ENCODE measurements at places on chromosomes 16 and 17.

GRCh38 chr16:19861133-19861532 lies 23.5 kb downstream of the GPRC5B start:
- no peak for DNase-seq

DNA sequence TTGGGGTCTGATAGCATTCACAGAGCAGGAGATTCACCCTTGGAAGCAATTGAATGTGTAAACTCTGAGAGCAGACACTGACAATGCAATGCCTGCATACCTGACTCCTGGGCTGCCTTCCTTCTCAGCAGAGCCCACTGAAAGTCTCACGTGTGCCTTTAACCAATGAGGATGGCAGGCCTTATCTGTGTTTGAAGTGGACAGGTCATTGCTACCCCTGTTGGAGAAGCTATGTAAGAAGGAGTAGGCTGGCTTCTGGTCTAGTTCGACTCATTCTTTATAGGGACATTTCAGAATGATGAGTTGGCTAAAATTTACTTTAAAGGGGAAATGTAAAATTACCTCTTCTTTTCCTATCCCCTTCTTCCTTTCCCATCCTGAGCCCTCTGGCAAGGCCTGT lies 446.3 kb downstream of the SLC39A11 start:
- DNase-seq, result no peak

- no peak for DNase-seq
These were observed 40.9 kb downstream of the SMARCE1 start for GRCh38 chr17:40606548-40607353.

DNA sequence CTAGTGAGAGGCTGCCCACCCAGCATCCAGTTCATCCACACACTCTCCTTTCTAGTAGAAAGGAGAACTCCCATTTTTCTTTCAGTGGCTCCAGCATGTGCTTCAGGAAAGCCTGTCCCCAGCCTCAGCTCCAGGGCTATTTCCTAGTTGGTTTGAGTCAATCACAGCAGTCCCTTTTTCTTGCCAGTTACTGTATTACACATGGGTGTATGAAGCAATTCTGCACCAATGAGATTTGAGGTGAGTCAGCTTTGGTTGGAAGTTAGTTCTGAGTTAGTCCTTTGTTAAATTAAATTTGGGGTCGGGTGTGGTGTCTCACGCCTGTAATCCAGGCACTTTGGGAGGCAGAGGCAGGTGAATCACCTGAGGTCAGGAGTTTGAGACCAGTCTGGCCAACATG lies 24.8 kb downstream of the RAD51D start:
- DNase-seq, result peak; percentile 87

- DNase-seq, result no peak
These were observed 343.8 kb downstream of the TOX3 start for GRCh38 chr16:52203096-52203495.

GRCh38 chr16:52921104-52921503 lies 131.6 kb downstream of the CHD9NB start:
- DNase-seq, result no peak

GRCh38 chr16:27980919-27981700 lies 82.4 kb downstream of the GSG1L start:
- no peak for DNase-seq

GRCh38 chr16:2007081-2007836 lies 2.4 kb downstream of the ZNF598 start:
- no peak for DNase-seq

DNA sequence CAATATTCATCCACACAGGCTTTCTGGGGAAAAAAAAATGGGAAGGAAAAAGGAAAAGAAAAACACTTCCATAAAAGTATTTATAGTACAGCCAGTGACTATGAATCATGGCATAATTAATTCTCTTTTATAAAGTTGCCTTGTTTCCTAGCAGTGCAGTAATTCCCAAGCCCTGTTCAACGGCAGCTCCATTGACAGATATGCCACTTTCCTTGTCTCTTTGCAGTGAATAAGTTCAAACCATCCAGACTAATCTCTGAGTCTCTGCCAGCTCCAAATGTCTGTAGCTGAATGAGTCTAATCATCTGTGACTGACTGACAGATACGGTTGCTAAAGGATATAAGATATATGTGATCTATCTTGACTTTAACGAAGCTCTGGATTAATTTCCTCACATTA lies 52.9 kb upstream of the KCNJ16 start:
- DNase-seq, result no peak

DNA sequence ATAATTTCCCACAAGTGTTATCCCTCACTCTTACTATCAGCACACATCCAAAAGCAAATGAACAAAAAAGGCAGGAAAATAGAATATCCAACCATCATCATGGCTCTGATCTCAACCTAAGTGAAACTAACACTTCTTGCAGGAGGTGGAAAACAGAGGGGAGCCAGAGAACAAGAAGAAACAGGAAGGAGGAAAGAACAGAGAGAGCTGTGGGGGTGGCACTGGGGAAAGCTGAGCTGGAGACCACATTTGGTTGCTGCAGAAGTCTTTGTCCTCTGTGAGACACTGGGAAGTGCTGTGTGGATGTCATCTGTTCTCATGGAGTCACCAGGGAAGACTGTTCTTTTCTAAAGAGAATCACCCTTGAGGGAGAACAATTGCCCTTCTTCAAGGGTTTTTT lies 34.7 kb downstream of the GRB7 start:
- no peak for DNase-seq

DNA sequence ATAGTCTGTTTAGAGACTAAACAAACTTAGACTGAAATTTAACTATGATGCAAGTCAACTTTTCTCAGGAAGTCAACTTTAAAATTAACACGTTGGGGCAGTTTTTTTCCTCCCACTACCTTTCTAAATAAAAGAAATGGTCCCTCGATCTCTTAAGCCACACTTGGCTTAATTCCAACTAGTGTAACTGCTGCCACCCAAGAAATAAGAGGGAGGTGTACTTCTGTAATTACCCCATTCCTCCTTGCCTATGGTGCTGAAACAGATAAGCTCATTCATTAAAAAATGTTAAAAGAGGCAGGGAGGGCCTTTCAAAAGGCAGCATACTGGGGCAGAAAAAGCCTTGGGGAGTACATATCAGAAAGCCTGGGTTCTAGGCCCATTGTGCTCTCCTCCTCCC lies 59.8 kb downstream of the NCOR1 start:
- DNase-seq, result no peak

DNA sequence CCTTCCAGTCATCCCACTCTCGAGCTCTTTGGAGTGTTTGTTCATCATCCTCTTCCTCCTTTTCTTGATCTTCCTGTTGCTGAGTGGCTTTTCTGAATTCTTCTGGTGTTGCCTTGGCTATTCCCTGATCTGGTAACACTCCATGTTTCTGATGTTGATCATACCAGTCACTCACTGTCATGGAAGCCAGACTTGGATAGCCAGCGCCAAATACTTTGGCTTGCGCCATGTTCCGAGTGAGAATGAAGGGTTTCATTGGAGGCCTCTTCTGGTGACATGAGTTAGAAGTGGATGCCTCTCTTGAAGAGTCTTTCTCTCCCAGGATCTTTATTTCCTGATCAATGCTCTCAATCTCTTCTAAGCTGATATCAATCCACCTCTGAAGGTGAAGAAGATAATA lies 31.2 kb downstream of the TEX14 start:
- DNase-seq, result no peak

DNA sequence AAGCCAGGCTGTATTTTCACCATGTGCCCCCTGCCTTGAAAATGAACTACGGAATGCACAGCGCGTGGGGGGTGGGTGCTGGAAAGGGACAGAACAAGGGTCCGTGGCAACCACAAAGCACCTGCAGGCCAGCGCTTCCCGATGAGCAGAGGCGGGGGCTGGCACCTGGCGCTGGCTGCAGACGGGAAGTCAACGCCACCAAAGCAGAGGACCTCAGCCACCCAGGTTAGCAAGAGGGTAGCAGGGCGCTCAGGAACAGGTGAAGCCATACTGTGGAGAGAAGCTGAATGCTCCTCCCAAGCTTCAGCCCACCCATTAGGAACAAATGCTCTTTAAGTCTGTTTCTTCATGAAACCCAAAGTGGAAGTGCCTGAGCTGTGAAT lies 64.7 kb downstream of the KLHDC4 start:
- no peak for DNase-seq

GRCh38 chr17:45129426-45129939 lies 2.8 kb downstream of the PLCD3 start:
- no peak for DNase-seq

DNA sequence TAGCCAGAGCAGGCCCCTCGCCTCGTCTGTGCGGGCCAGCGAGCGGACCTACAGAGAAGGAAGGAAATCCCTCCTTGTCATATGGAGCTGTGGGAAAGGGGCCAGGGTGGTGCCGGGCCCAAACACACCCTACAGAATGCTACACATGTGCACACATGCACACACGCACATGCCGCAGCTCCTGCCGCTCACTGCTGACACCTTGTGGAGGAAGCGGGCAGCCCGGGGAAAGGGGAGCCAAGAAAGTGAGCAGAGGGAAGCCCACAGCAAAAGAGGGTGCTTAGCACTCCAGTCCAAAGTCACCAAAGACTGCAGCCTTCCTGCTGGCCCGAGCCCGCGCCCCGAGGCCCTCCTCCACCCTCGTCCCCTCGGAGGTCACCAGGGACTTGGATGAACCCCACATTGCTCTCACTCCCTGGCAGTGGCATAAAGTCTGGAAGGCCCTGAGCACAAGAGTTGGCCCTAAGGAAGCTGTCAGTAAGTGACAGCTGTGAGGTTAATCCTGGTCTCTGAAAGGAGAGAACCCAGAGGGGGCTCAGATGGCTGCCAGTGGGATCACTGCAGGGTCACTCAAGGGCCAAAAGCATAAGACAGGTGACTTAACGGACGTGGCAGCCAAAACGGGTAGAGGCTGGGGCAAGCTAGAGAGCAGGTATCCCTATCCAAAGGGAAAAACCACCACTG lies 68.2 kb downstream of the MYO18A start:
- peak; percentile 34 for DNase-seq

- no peak for DNase-seq
These were observed 39.3 kb downstream of the PITPNM3 start for GRCh38 chr17:6517062-6517461.

GRCh38 chr17:79508291-79508716 lies 102.5 kb downstream of the RBFOX3 start:
- DNase-seq, result no peak

DNA sequence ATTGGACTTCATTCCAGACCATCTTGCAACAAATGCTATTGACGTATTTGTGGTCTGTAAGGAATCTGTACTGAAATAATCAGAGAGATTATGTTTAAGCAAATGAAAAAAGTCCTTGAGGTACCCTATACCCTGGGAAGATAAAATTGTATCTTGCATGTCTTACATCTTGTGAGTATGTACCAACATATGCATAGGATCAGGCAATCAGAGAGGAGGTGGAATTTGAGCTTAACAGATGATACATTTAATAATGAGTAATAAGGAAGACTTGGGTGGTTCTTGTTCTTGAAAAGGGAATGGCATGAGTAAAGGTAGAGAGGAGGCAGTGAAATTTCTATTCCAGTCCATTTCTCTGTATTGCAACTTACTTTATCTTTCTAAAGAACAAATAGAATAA lies 10.6 kb downstream of the MOSMO start:
- DNase-seq, result peak; percentile 80

DNA sequence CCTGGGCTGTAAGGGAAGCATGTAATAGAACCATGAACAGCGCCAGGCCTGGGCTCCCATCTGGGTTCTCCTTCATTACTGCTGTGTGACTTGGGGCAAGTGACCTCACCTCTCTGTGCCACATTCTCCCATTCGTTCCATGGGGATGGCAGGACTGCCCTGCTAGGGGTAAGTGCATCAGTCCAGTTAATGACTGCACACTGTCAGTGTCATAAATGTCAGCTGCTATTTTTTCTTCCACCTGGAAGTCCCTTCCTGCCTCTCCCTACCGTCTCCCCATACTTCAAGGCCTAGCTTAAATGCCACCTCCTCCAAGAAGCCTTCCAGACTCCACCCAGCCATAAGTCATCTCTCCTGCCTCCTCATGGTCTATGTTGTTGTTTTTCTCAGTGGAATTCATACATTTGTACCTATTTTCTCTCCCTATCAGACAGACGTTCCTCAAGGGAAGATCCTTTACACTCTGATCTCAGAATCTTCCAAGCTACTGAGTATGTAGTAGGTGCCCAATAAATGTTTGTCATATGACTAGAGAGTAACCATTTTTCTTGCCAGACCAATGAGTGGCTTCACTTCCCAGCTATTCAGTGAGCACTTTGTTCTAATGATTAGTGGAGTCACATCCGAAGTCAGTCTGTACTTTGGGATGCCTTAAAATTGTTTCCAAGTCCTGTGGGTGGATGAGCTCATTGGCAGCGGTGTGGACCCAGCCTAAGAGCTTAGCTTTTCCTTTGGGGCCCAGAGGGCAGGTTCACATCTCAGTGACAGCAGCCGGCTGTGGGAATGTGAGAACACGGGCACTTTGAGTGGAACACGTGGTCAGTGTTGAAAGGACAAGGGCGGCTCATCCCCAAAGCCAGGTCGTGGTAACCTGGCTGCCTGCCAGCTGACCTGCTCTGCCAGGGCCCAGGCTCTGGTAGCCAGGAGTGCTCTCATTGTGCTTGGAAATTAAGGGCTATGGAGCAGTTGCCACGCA lies 147.5 kb upstream of the GSE1 start:
- peak; percentile 35 for DNase-seq
